ENCODE measurements at places on chromosomes 12 and 14.

DNA sequence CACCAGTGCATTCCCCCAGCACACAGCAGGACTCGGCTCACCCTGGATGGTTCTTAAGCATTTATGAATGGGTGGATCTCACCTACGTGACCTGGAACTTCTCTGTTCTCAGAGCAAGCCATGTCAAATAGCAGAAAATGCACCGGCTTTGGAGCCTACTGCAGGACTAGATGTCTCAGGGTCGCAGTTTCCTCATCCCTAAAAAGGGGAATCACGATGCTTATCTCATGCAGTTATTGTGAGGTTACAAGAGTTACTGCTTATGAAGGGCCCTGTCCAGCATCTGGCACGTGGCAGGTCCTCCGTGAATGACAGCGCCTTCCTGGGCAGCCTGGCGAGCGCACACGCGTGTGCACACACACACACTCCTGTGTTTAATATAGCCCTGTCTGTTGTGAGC lies 128.5 kb downstream of the ETV6 start:
- no peak for DNase-seq

DNA sequence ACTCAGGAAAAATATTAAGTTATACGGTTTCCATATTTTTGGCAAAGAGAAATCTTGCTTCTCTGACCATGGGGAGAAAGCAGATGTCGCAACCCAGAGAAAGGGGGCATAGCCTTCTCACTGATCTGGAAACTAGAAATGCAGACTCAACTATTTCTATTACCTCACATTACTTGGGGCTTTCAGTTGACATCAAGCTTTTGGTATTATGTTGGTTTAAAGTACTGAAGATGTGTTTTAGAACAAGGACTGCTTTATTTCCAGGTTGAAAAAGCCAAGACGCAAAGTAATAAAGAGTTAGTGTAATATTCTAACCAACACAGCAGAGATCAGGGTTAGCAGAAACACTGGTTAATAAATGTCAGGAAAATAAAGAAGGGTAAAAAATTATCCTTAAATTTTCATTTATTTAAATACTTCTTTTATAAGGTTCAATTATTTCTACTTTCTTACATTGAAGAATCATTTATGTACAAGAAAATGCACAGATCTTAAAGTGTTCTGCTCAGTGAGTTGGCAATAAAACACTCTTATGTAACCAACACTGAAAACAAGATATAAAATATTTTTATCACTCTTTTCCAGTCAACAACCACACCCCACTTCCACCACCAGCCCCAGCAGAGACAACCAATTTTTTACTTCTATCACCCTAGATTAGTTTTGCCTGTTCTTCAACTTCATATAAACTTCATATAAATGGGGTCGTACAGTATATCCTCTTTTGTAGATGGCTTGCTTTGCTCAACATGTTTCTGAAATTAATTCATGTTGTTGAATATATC lies 26.0 kb downstream of the DCP1B start:
- no peak for DNase-seq

DNA sequence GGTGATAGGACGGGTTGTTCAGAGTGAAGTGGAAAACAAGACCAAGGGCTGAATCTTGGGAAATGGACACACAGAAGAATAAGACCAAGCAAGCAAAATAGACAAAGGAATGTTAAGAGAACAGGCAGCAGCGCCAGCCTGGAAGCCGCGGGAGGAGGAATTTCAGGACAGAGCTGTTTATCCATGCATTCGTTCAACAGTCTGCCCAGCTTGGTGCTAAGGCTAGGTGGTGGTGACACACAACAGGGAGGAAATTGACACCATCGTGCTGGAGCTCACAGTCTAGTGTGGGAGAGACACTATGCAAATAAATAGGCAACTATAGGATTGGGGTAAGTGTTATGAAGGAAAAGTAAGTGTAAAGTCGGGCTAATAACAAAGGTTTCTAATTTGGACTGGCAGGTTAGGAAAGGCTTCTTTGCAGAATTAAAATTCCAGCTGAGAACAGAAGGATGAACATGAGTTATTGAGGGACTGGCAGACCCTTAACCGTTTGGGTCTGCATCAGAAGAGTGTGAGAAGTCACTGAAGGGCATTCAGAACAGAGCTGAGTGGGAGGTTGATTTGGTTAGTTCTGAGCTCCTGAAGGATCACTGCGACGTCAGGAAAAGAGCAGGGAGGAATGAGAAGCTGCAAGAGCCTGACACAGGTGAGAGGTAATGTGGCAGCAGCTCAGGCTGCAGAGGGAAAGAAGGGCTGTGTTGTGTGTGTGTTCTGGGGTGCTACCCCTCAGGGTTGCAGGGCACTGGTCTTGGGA lies 242.6 kb upstream of the FKBP4 start:
- DNase-seq, result no peak

GRCh38 chr12:94103986-94104385 lies 44.4 kb upstream of the PLXNC1 start:
- DNase-seq, result no peak

DNA sequence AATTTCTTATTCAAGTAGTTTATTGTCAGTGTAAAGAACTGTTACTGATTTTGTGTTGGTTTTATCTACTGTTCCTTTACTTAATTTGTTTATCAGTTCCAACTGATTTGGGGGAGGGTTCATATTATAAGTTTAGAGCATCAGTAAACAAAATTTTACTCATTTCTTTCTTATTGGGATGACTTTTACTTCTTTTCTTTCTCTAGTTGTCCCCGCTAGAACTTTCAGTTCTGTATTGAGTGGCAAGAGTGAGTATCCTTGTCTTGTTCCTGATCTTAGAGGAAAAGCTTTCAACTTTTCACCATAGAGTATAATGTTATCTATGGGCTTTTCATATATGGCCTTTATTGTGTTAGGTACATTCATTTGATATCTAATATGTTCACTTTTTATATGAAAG lies 584.1 kb downstream of the LRFN5 start:
- DNase-seq, result no peak

DNA sequence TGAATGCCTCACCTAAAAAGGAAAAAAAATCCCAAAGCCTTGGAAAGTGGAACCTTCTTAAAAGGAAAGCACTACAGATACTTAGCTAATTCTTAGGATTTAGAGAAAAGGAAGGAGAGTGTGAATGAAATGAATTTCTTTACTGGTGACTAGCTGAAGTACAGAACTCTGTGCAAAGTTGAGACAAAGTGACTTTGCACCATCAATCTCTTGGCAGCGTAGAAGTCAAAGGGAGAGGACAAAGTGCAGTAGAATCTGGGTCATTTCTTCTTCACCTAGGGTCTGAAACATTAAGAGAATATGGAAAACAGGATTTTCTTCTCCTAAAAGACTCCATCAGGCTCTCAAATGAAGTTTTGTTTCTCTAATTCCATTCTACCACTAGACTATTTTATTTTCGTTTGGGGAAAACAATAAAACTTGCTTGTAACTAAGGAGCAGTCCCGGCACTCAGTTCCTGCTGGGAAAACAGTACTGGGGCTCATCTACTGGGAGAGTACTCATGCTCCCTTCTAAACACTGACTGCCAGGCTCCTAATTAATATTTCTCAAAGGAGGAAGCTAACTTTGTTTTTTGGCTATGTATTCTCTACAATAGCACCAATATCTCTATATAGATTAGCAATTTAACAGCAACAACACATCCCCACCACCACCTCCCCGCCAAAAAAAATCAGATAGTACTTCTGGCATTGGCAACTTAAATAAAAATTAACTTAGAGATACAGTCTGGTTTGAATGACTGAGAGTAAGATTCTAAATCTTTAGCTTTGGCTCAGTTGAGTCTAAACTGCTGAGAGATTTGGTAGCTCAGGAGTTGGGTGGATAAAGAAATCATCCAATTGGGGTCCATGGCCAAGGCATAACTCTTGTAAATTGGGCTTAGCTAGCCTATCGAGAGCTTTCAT lies 110.7 kb downstream of the SLC15A5 start:
- no peak for DNase-seq

- no peak for DNase-seq
Measured at GRCh38 chr14:21084998-21085853, 13.2 kb downstream of the ZNF219 start.

DNA sequence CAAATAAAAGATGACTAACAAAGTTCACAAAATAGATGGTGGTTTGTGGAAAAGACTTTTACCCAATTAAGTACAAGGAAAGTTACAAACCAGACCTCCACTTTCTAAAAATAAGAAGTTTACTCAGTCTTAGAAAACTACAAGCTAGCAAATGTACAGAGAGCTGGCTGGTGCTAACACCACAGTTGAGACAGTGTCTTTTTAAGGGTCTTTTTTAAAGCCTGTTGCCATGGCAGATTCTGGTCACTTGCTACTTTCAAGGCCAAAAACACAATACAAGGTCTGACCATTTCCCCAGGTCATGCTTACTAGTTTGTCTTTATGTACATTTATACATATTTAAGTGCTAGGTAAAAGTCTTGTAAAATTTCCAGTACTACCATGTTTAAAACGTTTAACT lies 2.4 kb downstream of the BTG1 start:
- no peak for DNase-seq

Data from GM12892 (cell line).